A172 (cell line): ENCODE measurements at places on chromosomes 5 and 9. TPM values are rescaled to one million over a fixed set of nuclear protein-coding genes. Genes with fewer than 3 reads are reported as not detected.

The NIPAL4 gene
- total RNA-seq = 1.2 and 1.5 TPM in 2 replicates

The HSPB3 gene
- total RNA-seq = 1.7 and 2.4 TPM in 2 replicates

The SLCO6A1 gene
- not detected in 2 replicates for total RNA-seq

The OR1L6 gene
- not detected in 2 replicates for total RNA-seq

The FOXI1 gene
- 0.10 TPM in 1 of 2 replicates, not detected in the other for total RNA-seq

The LHX3 gene
- total RNA-seq = not detected in 2 replicates

The PCDHA1 gene
- total RNA-seq = 0.02 TPM in 1 of 2 replicates, not detected in the other

The FOXD4L4 gene
- not detected in 2 replicates for total RNA-seq

The HAUS6 gene
- 39.7 and 40.4 TPM in 2 replicates for total RNA-seq

The CCDC192 gene
- not detected in 2 replicates for total RNA-seq

The PAPPA gene
- total RNA-seq = 0.02 TPM in 1 of 2 replicates, not detected in the other

The DBH gene
- 0.02 TPM in 1 of 2 replicates, not detected in the other for total RNA-seq

The EPB41L4A gene
- total RNA-seq = 1.2 and 2.2 TPM in 2 replicates

The DOCK2 gene
- 63.1 and 68.9 TPM in 2 replicates for total RNA-seq

The ELOVL7 gene
- 7.2 and 8.2 TPM in 2 replicates for total RNA-seq

The TXNDC8 gene
- not detected in 2 replicates for total RNA-seq

The PLAC8L1 gene
- not detected in 2 replicates for total RNA-seq

The ELAVL2 gene
- 7.7 and 27.5 TPM in 2 replicates for total RNA-seq

The SOX30 gene
- not detected in 2 replicates for total RNA-seq

The TAF1L gene
- 0.02 and 0.05 TPM in 2 replicates for total RNA-seq

The PFN3 gene
- total RNA-seq = not detected in 2 replicates

The SNCB gene
- 0.10 TPM in 1 of 2 replicates, not detected in the other for total RNA-seq

The RNF183 gene
- total RNA-seq = not detected in 2 replicates

The C5orf24 gene
- 48.6 and 56.3 TPM in 2 replicates for total RNA-seq

The SLC36A3 gene
- not detected in 2 replicates for total RNA-seq

The TERT gene
- total RNA-seq = 0.95 and 5.2 TPM in 2 replicates

The PTGS1 gene
- 0.29 TPM in 1 of 2 replicates, not detected in the other for total RNA-seq

The SGCD gene
- total RNA-seq = 3.5 and 8.5 TPM in 2 replicates

The PDE8B gene
- total RNA-seq = 0.05 TPM in 1 of 2 replicates, not detected in the other
